ENCODE measurements at places on chromosomes 4 and X. TPM values are rescaled to one million over a fixed set of nuclear protein-coding genes. Genes with fewer than 3 reads are reported as not detected.

The GAK gene
- total RNA-seq: 71.6 TPM

The SYN1 gene
- 0.66 TPM for total RNA-seq

DNA sequence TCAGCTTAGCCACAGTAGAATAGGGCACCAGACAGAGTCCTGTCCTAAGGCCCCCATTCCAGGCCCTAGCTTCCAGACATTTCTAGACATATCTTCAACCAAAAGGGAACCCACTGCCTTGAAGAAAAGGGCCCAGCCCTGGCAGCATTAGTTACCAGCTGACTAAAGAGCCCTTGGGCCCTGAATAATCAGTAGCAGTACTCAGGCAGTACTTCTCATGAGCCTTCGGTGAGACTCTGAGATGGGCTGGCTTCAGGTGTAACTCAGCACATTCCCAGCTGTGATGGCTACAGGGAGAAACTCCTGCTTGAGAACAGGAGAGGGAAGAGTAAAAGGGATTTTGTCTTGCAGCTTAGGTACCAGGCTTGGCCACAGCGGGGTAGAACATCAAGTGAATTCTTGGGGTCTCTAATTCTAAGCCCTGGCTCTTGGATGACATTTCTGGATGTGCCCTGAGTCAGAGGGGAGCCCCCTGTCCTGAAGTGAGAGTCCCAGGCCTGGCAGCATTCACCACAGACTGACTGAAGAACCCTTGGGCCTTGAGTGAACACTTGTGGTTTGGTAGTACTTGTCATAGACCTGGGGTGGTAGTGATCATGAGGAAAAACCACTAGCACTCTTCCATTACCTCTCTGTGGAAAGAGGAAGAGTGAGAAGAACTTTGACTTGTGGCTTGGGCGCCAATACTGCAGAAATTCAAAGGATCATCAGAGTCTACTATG lies 170.1 kb downstream of the ATP10D start:
- DNase-seq: no peak

DNA sequence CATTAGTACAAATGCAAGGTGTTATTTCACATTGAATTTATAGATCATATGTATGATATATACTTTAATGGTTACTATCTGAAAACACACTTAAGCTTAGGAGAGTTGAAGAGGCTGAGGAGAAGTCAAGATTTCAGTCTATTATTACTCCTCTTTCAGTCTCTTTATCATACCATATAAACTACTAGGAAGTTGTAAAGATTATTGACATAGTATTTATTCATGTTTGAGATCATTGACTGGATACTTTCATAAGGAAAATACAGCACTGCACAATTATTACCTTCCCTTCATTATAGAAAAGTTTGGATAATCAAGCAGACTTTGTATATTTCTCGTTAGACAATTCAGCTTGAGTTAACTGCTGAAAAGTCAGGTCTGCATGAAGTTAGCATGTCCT lies 10.0 kb upstream of the SGMS2 start:
- DNase-seq: no peak

DNA sequence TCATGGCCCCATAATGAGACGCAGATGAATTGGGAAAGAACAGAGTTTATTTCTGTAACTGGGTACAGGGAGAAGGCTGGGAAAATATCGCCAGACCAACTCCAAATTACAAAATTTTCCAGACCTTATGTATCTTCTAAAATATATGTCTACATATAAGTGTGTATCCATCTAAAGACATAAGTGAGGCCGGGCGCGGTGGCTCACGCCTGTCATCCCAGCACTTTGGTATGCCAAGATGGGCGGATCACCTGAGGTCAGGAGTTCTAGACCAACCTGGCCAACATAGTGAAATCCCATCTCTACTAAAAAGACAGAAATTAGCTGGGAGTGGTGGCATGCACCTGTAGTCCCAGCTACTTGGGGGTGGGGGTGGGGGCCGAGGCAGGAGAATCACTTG lies 11.7 kb upstream of the DHRSX start:
- no peak for DNase-seq

All from esophagus muscularis mucosa (tissue), 4 donors.